MV-4-11 (cell line): ENCODE measurements at places on chromosomes 6 and 20.
A peak's percentile ranks its signal among the peaks of the same experiment; 100 is the strongest.

DNA sequence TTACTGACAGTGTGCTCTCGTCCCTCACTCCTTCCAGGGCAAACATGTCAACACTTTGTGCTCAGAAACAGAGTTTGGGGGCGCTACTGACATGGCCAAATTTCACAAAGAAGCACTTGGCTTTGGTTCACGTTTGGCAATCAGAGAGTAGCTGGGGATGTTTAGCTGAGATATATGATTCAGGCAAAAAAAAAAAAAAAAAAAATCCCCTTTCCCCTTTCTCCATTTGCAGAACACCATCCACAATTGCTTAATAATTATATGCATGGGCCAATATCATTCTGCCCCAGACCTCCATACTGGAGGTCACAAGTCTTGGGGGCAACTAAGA, 128.4 kb upstream of the ADGRF1 start:
- no peak for DNase-seq

DNA sequence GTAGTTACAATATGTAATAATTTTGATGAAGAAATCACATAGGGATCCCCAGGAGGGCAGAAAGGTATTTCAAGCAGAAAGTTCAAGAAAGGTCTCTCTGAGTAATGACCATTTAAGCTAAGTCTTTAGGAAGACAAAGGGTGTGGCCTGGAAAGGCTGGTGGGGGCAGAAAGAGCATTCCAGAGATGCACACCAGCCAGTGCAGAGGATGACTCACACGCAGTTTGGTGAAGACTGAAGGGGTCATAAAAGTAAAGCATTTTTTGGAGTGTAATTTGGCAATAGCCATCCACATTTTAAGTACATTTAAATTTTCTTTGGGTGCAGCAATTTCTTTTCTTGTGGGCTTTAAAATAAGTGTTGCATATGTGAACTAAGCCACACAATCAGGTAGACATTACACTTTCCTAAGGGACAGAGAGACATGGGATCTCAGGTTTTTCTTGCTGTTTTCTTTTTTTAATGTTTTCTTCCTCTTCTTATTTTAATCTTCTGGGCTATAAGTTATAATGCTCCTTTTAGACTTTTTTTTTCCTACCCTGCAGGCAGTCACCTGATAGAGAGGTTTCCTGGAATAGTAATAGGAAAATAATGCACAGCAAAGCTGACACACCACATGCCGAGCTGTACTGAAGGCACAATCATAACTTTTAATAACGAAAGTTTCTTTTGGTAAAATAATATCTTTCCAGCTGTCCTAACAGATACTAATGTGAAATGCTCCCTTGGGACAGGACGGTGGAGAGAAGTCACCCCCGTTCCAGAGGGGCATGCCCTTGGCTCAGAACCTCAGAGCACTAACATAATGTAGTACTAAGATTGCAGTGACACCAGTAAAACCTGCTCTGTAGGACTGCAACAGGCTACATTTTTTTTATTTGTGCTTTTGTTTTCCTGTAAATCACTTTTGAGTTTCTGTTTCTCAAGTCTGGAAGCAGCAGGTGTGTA, 49.6 kb upstream of the PTPRK start:
- DNase-seq, result no peak

- DNase-seq, result no peak
Observed at GRCh38 chr20:37355252-37356180, 9.6 kb downstream of the SRC start.

- no peak for DNase-seq
Observed at GRCh38 chr6:165701005-165701404, 38.0 kb upstream of the PDE10A start.

DNA sequence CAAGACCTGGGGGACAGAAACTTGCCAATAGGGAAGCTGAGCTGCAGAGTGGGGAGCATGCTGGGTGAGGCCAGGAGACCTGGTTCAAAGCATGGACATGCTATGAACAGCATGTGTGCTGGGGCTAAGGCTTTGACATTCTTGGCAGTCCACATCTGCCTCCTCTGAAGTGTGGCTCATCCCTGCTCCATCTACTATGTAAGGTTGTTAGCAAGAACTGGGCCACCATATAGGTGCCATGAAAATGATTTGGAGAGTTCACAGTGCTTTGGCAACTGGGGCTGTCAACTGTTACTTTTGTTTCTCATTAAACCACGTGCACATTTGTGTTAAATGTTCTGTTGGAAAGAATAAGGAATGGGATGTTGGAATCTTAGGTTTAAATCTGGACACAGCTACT, 311.1 kb downstream of the CDC5L start:
- DNase-seq, result no peak

DNA sequence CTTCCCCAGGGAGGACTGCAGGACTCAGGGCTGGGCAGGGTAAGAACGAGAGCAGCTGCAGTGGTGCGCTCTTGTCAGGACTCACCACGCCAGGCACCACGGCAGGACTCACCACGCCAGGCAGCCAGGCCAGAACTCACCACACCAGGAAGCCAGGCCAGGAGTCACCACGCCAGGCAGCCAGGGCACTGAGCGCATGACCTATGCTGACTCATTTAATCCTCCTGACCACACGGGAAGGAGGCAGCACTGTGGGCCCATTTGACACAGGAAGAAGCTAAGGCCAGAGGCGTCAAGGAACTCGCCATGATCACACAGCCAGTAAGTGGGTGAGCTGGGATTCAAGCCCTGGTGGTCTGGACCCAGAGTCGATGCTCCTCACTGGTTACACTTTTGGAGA, 189.3 kb downstream of the PREX1 start:
- peak; percentile 83 for DNase-seq

DNA sequence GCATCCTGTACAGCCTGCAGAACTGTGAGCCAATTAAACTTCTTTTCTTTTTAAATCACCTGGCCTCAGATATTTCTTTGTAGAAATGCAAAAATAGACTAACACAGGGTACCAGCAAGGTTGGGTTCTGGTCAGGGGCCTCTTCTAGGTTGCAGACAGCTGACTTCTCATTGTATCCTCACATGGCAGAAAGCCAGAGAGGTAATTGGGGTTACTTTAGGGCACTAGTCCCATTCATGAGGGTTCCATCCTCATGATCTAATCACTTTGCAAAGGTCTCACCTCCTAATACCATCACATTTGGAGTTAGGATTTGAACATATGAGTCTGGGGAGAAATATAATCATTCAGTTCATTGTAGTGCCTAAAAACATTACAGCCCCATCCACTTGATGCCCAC, 101.5 kb downstream of the LCA5 start:
- DNase-seq, result no peak

- no peak for DNase-seq
Observed at GRCh38 chr6:96015518-96016333, at the start of gene FUT9. TSS of gene FUT9 (plus strand) at chr6:96015974. CDS start at chr6:96203156, 187,182 bp downstream.

DNA sequence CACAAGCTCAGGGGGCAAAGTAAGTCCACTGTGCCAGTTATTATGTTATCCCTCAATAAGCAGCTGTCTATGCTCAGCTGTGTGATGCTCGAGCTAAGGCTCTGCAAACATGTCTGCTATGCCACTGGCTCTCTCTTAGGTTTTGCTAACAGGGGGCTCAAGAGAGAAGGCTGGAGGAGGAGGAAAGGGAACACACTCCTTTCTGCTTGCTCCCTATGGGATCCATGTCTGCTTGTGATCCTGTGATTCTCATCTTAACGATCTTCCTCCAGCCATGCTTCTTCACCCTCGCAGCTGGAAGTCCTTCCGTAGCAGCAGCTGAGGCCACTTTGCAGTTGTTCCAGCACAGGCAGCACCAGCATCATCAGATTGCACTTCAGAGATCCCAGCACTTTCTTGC, 37.0 kb upstream of the IGF2R start:
- DNase-seq, result no peak

- DNase-seq, result no peak
Observed at GRCh38 chr6:169286961-169287360, 33.3 kb upstream of the THBS2 start.

- no peak for DNase-seq
Observed at GRCh38 chr6:151290877-151291721, 51.3 kb downstream of the AKAP12 start.

- DNase-seq, result no peak
Observed at GRCh38 chr6:105545228-105545920, 142.5 kb upstream of the PREP start.

DNA sequence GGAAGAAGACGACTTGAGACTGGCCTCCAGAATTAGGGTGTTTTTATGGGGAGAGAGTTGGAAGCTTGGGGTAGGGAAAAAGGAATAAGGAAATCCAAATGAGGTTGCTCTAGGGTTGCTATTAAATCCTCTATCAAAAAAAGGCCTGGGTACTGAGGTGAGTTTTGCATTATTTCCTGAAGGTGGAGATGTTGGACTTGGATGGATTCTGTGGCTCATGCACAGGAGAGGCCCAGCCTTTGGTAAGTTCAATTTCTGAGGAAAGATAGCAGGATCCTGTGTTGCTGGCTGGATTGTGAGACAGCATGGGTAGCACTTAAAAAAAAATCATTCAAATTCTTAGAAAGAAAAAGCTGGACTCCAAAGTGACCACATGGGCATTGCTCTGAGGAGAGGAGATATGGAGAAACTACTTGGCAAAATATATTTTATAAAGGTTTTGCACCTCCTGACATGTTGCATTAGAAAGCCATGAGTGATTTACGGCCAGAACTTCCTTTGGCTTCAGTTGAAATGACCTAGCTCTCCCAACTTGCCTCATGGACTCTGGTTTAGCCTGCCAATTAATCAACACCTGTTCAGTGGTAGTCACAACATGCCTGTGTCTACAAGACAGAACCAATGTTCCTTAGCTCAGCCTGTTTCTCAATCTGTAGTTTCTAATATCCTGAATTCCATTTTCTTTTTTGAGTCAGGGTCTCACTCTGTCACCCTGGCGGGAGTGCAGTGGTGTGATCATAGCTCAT, 152.1 kb upstream of the RALGAPA2 start:
- peak; percentile 1 for DNase-seq

- no peak for DNase-seq
Observed at GRCh38 chr20:59032713-59033059, 551 bp upstream of the ATP5F1E start.

GRCh38 chr6:128663238-128663637, 142.8 kb upstream of the PTPRK start:
- no peak for DNase-seq

DNA sequence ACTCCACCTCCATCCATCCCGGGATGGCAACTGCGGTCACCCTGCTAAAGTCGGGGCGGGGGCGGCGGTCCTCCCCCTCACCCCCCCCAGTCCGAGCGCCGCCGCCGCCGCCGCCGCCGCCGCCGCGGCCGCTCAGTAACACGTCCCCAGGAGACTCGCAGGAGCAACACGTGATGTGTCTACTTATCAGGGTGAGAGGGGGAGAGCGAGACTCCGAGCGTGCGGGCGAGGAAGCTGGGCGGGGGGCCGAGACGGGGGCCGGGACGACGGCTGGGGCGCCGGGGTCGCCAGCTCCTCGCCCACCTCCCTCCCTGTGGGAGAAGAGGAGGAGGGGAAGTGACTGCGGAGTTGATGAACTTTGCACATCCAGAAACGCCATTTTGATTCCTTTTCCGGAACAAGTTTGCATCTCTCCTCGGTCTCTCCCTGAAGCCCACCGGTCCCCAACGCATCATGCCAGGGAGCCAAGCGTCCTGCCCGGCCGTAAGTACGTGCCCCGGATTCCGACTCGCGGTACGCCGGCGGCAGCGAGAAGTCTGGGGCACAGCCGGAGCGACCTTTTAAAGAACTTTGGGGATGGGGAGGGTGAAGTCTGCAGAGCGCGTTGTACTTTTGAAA, at the start of gene RREB1:
Gene RREB1, plus strand, starts transcription at position 384 of the 618 bp plus-strand sequence. CDS start 73,951 bp downstream, outside the sequence.
- DNase-seq, result peak; percentile 71

DNA sequence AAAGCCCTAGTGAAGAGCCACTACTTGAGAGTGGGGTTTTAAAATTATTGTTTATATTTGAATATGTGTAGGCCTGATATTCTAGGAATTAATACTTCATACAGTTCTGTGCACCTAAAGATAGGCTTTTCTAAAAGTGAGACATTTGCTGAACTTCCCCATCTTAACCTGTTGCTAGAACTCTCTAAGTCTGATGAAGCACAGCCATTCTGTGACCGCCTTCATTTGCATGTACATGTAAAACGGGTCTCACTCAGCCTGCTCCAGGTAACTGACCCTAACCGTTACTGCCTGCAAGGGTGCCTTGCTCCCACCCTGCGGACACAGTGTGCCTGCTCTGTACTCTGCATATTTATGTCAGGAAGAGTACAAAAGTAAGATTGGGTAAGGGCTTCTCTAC, 44.3 kb upstream of the IRF4 start:
- no peak for DNase-seq

- DNase-seq, result no peak
Observed at GRCh38 chr20:22620342-22620741, 36.0 kb upstream of the FOXA2 start.

- no peak for DNase-seq
Observed at GRCh38 chr20:50055524-50056083, 57.3 kb downstream of the UBE2V1 start.

DNA sequence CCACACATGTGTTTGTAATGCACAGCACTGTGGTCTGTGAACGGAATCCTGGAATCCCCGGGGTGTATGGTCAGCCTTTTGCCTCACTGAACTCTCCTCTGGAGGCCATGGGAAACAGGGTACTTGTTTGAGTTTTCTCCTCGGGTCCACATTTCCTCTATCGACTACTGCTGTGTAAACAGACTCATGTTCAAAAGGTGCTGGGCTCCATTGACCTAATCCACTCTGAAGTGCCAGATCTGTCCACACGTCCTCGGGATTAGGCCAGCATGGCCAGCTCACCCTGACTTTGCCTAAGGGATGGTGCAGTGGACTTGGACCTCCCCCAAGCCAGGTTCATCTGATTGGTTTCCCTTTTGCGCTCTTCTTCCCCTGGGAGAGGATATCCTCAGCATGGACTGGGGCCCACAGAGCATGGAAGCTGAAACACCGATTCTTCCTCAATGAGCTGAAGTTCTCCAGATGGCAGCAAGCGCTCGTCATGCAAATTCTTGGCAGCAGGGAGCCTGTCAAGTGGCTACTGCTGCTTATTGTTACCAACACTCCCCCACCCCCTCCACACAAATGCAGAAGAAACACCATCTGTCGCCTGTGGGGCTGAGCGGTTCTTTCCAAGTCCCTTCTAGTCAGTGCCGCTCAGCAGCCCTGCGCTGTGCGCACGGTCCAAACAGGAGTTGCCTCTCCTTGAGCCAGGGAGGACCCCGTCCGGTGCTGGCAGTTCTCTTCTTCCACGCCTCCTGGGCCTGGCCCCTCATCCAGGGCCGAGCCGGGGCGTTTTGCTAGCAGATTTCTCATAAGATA, 292.6 kb upstream of the MARCKS start:
- peak; percentile 67 for DNase-seq

GRCh38 chr20:13775867-13776266, 8.9 kb downstream of the ESF1 start:
- DNase-seq, result no peak

DNA sequence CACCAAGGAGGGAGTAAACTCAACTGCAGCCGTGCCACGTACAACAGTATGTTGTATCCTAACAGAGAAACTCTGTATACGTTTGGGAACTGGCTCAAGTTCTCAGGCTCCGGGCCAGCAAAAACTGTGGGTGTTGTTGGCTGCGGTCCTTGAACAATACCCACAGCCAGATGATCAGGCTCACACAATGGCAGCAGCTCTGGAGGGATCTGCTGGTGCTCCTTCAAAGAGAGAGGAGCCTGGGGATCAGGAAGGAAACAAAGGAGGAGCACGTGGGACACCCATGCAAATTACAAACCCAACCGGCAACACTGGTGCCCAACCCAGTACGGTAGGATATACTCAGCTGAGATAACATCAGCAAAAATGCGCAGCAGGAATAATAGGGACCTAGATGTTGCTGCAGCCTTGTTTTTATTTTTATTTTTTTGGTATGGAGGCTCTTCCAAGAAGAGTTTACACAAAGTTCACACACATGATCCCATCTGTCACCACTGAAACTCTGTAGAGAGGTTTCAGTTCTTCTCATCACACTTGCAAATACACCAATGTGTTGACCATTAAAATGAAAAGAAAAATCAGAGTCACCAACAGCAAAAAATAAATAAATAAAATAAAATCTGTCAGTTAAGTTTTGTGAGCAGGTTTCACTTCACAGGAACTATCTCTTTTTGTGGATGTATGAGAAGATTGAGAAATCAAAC, 41.2 kb upstream of the PDE10A start:
- peak; percentile 22 for DNase-seq
